ENCODE measurements at places on chromosomes 2 and 18.

- DNase-seq: no peak
These were observed 988.3 kb upstream of the GYPC start for GRCh38 chr2:125667630-125668029.

DNA sequence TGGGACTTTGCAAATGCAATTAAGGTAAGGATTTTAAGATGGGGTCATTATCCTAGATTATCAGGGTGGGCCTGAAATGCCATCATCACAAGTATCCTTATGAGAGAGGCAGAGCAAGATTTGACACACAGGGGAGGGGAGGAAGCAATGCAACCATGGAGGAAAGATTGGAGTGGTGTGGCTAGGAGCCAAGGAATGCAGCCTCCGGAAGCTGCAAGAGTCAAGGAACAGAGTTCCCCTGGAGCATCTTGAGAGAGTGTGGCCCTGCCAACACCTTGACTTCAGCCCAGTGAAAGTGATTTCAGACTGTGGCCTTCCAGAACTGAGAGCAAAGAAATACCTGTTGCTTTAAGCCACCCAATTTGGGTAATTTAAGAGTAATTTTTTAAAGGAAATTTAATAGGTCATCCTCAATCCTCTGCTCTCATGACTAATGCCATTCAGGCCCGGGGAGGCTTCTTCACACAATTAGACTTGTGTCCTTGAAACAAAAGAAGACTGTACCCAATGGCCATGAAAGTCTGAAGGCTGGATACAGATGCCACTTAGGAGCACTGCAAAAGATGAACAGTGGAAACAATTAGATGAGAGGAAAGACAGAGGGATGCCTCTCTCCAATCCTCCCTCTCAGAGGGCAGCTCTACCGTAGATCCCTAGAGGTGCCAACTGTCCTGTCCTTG is 250.3 kb upstream of the ID2 start:
- no peak for DNase-seq

DNA sequence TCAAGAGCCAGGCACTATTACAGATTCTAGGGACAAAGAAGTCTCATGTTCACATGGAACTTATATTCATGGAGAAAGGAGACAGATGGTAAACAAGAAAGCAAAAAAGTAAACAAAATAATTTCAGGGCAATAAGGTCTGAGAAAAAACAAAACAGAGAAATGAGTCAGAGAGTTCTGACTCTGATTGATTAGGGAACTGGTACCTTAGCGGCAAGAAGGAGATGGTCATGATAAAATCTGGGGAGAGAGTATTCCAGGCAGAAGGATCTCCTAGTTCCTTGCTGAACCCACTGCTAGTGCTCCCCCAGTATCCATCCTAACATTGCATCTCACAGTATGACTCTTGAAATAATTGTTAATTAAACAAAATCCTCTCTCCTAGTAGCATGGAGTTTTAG is 161.8 kb upstream of the KLF7 start:
- no peak for DNase-seq

- DNase-seq: no peak
These were observed 264.1 kb downstream of the CDH20 start for GRCh38 chr18:61597316-61597715.

- DNase-seq: no peak
These were observed 219.7 kb upstream of the PKDCC start for GRCh38 chr2:41828052-41828643.

GRCh38 chr2:160238392-160238791 is 38.3 kb upstream of the ITGB6 start:
- DNase-seq: no peak

- no peak for DNase-seq
These were observed 7.8 kb downstream of the ANTXR1 start for GRCh38 chr2:69020496-69021426.

DNA sequence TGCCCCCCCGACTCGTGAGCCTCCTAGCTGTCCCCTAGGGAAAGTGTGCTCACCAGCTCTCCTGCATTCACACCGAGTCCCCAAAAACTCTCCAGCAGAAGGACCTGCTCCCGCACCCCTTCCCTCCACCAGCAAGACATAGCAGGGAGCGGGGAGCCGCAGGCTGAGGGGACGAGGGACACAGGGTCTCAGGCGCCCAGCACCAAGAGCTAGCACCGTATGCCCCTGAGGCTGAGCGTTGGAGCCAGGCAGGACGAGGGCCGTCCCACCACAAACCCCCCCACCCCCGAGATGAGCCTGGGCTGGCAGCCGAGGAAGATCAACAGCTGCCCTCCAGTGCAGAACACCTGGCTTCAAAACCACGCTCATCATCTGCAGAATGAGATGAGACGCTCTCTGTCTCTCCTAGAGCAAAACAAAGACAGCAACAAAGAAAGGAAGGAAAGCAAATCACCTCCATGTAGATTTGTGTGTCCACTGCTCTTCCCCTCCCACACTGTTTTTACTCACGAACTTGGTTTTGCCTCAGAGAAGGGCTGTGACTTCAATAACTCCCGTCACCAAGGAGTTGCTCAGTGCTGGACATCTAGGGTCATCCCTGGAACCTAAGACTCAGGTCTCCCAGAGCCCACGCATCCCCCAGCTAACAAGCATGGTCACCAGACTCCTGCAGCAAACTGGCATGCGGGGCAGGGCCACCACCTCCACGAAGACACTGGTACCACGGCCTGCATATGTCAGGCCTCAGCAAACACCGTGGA is 39.7 kb upstream of the SALL3 start:
- DNase-seq: no peak

Measured in SK-N-DZ (cell line).